CD4-positive, alpha-beta T cell treated with Interleukin-17A for 1 hour (primary cell): ENCODE measurements at places on chromosomes 13 and 19.
A peak's percentile ranks its signal among the peaks of the same experiment; 100 is the strongest.

GRCh38 chr19:44723952-44724319, 24.6 kb upstream of the BCL3 start:
- peak; percentile 86 for DNase-seq

DNA sequence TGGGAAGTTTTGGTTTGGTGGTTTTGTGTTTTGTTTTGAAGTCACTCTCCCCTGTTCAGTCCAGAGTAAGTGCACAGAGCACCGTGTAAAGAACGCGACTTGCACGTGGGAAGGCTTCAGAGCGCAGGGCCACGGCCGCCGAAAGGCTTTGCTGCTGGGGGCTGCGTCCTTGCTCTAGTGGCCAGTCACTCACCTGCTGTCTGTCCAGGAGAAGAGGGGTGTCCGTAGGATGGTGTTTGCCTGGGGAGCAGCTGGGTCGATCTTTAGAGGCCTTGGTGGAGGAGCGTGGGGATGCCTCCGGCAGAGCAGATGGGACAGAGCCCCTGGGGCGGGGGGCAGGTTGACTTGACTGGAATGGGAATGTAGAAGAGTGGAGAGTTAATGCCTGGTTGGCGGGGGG, 116.6 kb upstream of the MCF2L start:
- no peak for DNase-seq

DNA sequence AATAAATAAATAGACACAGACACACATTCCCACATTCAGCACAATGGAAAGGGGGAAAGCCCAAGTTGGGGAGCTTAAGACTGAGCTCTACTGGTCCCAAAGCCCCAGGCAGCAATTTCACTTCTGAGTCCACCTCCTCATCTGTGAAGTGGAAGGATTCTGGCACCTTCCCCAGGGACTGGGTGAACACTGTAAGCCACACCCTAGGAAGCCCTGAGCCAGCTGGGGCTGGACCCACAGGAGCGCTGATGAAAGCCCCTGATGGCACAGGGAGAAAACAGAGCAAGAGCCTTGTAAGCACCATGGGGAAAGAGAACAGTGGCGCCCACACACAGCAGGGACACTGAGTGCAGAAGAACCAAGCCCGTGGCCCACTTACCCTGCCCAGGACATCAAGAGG, 37.8 kb downstream of the EPS15L1 start:
- no peak for DNase-seq

DNA sequence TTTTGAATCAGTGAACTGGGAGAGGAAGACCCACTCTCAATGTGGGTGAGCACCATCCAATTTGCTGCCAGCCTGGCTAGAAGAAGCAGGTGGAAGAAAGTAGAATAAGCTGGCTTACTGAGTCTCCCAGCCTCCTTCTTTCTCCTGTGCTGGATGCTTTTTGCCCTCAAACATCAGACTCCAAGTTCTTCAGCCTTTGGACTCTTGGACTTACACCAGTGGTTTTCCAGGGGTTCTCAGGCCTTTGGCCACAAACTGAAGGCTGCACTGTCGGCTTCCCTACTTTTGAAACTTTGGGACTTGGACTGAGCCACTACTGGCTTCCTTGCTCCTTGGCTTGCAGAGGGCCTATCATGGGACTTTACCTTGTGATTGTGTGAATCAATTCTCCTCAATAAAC, 804.2 kb upstream of the SLITRK1 start:
- DNase-seq: no peak

GRCh38 chr13:74476365-74476764, 342.2 kb upstream of the KLF12 start:
- no peak for DNase-seq

- no peak for DNase-seq
These were observed 705.7 kb upstream of the SLITRK1 start for GRCh38 chr13:84588023-84588422.

GRCh38 chr13:42762917-42763316, 18.5 kb upstream of the FAM216B start:
- no peak for DNase-seq

- DNase-seq: no peak
These were observed 1.2 kb upstream of the SYNE4 start for GRCh38 chr19:36009633-36010379.

- no peak for DNase-seq
These were observed 11.5 kb downstream of the CIB3 start for GRCh38 chr19:16161840-16162239.

DNA sequence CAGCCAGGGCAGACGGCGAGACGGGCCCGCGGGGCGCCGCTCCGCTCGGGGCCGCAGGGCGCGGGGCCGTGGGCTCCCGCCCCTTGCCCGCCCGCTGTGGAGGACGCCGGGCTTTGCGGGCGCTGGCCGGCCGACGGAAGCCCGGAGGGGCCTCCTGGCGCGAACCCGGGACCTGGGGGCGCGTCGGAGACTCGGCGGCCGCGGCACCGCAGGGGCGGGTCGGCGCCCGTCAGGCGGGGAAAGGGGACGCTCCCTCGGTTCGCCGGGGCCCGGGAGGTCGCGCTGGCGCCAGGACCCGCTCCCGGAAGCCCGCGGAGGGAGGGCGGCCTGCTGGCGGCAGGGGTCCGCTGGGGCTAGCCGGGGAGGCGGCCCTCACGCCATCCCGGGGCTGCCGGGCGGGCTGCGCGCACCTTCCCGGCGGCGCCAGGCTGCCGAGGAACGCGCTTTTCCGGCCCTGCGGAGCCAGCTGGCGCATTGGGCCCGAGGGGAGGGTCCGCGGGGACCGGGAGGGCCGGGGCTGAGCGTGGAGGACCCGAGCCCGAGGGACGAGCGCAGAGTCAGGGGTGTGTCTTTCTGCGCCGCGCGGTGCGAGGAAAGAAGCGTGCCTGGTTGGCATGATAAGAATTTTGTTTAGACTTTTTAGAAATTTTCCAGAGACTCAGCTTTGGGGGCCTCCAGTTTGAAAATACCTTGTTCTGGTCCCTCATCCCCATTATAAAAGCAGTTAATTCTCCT, 511 bp downstream of the GARRE1 start:
- peak; percentile 33 for DNase-seq

DNA sequence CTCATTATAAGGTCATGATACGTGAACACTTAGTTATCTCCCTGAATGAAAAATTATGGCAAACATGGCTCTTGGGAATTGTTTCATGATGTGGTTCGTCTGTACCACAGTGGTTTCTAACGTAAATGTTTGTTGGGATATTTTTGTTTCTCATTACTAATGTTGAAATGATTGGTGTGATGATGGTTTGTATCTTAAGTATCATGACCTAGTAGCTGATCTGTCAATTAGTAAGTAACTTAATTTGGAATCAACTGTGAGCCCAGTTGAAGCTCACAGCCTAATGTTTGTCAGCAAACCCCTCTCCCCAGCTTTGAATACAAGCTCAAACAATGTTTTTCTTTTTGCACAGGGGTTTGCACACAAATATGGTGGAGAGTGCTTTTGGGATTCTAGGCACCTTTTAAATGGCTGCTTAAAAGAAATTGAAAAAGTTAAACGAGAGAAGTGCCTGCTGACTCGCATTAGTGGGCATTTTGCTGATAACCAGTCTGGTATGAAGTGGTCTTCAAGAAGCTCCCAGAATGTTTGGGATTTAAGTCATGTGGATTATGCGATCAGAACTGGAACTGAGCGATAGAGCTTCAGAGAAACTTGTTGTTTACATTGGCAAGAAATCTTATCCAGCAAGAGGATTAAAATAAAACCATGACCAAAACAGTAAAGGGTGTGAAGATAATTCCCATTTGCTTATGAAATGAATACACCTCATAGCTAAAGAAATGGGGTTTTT, 68.2 kb downstream of the LMO7 start:
- DNase-seq: no peak

DNA sequence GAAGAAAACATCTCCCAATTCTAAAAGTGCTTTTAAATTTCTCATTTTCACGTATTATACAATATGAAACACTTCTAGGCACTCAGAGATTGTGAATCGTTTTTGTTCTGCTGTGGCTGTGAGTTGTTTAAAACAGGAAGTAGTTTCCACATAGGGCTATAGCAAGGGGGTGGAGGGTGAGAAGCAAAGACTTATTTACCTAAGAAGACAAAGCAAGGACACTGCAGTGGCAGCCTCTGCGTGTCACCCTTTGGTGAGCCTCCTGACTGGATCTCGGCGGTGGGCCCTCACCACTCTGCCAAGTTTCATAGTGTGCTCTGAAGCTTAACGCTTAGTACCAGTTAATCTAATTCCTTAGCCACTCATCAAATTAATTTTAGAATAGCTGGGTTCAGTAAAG, 56.8 kb downstream of the TNFSF13B start:
- DNase-seq: peak; percentile 23

- DNase-seq: no peak
These were observed 31.8 kb downstream of the GJA3 start for GRCh38 chr13:20129076-20129475.

- no peak for DNase-seq
These were observed 1660.4 kb upstream of the MIR17HG start for GRCh38 chr13:89687066-89687465.

GRCh38 chr19:13019332-13019731, 24.1 kb downstream of the NFIX start:
- no peak for DNase-seq

DNA sequence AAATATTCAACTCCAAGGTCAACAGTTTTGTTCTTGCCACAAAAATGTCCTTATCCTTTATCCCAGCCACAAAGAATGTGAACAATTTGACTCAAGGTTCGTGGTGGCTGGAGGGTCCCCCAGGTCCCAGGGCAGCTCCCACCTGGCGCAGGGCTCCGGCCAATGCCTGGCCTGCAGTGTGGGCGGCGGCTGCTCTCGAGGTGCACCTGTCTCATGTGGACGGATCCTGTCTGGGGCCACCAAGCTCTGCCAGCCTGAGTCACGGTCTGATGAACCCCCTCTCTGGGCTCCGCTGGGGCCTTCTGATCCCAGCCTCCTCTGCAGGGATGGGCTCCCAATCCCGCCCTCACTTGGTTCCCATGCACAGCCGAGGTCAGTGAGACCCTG, 49.4 kb downstream of the GAS6 start:
- DNase-seq: no peak

- no peak for DNase-seq
These were observed 3.4 kb upstream of the FFAR3 start for GRCh38 chr19:35354898-35355297.

GRCh38 chr19:12639901-12640613, 26.5 kb downstream of the MAN2B1 start:
- peak; percentile 88 for DNase-seq

GRCh38 chr13:73894995-73895571, 239.1 kb downstream of the KLF12 start:
- peak; percentile 13 for DNase-seq

GRCh38 chr13:74987124-74987690, 494.8 kb downstream of the TBC1D4 start:
- no peak for DNase-seq

GRCh38 chr13:72849571-72849970, 67.6 kb downstream of the PIBF1 start:
- DNase-seq: no peak

GRCh38 chr19:35514282-35514809, 897 bp upstream of the DMKN start:
- no peak for DNase-seq

GRCh38 chr19:5292453-5292821, 48.2 kb downstream of the PTPRS start:
- peak; percentile 12 for DNase-seq

- DNase-seq: no peak
These were observed 131.3 kb downstream of the SLC7A1 start for GRCh38 chr13:29464105-29464679.

DNA sequence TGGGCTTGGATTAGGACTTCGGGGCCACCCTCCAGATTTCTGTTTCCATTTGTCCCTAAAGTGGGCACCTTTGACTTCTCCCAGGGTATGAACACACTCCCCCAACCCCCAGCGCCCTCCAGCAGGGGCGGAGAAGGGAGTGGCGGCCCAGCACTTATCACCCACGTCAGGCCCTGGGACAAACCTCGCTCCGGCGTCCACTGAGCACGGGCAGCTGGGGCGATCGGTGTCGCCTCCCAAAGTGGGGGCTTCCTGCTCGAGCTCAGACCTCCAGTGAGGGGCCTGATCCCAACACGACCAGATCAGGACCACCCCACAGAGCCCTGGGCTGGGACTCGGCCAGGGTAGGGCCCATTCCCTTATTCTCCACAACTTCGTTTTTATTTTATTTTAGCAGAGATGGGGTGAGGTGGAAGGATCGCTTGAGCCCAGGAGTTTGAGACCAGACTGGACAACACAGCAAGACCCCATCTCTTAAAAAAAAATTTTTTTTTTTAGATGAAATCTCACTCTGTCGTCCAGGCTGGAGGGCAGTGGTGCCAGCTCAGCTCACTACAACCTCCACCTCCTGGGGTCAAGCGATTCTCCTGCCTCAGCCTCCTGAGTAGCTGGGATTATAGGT, 3.7 kb upstream of the TCF3 start:
- DNase-seq: no peak

- DNase-seq: no peak
These were observed 32.2 kb downstream of the CNMD start for GRCh38 chr13:52707375-52707774.

GRCh38 chr19:18499055-18499775, 22.7 kb downstream of the ELL start:
- DNase-seq: peak; percentile 21

DNA sequence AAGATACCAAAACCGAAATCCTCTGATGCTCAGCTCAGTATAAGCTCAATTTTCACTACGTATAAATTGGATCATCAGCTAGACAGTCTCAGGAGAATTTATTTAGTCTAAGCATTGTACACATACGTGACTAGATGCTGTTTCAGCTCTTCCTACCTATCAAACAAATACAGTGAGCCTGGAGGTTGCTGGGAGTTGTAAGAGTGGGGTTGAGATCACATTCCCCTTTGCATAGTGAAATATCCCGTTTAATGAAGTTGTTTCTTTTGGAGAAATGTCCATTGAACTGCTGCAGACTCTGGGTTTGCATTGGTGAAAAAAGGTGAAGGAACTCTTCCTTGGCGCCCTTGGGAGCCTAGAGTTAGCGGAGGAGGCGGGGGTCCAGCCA, 68.9 kb upstream of the GJB6 start:
- DNase-seq: no peak

- peak; percentile 71 for DNase-seq
These were observed 7.7 kb downstream of the PGLYRP1 start for GRCh38 chr19:46014941-46015686.

DNA sequence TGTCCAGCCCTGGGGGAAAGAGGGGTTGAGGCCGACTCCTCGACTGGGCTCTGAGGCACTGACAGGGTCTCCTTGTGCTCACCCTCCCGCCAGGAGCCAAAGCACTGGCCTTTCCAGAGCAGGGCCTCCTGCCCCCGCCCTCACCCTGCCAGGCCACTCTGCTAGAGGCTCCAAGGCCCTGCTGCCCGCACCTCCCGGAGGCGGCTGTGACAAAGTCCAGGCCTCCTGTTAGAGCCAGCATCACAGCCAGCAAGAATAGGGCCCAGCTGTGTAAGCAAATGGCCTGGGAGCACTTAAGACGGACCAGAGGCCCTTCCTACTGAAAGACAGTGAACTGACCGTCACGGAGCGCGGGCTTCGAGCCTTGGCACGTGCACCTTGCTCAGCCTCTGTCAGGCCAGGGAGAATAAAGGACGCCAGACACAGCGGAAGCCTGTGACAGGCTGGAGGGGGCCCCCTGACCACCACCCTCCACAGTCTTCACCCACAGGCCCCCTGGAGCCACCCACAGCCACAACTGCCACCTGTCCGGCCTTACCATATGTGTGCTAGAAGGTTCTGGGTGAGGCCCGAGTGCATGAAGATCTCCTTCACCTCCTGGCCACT, 50.9 kb downstream of the EPS15L1 start:
- DNase-seq: no peak

GRCh38 chr13:106532111-106532929, 3.1 kb downstream of the EFNB2 start:
- no peak for DNase-seq

GRCh38 chr13:79312340-79312855, 93.7 kb downstream of the RBM26 start:
- DNase-seq: no peak
